ENCODE measurements at places on chromosomes 7 and 10. TPM values are rescaled to one million over a fixed set of nuclear protein-coding genes. Genes with fewer than 3 reads are reported as not detected.

Gene DNAJC9
- total RNA-seq: 30.8 TPM

Gene NME8
- total RNA-seq: not detected

Gene NIPSNAP2
- 50.3 TPM for total RNA-seq

Gene KCND2
- 2.6 TPM for total RNA-seq

Gene GNGT1
- total RNA-seq: not detected

Gene PLCE1
- total RNA-seq: 1.6 TPM

Gene PGAM2
- total RNA-seq: not detected

Gene MSMB
- total RNA-seq: not detected

Gene SLC26A3
- total RNA-seq: not detected

Gene PLXDC2
- total RNA-seq: 11.2 TPM

Gene CTAGE6
- not detected for total RNA-seq

Gene SPDYE2
- not detected for total RNA-seq

Gene IDI2
- not detected for total RNA-seq

Gene ANKRD1
- 13.3 TPM for total RNA-seq

Gene SFTPD
- total RNA-seq: not detected

Gene MMD2
- not detected for total RNA-seq

Gene DENND11
- total RNA-seq: 6.8 TPM

Gene SH2D4B
- total RNA-seq: not detected

Gene NUTM2A
- total RNA-seq: 1.0 TPM

Gene TYW1B
- total RNA-seq: 1.4 TPM

Gene SUGCT
- total RNA-seq: 7.4 TPM

Gene GNG11
- total RNA-seq: 76.7 TPM

Gene C10orf71
- not detected for total RNA-seq

Gene LDB3
- not detected for total RNA-seq

Gene GJD4
- not detected for total RNA-seq

Gene MPP7
- total RNA-seq: 1.3 TPM

Gene VGF
- total RNA-seq: 0.91 TPM

Gene ANKRD30A
- total RNA-seq: not detected

Gene CREM
- total RNA-seq: 47.8 TPM

Gene WNT16
- total RNA-seq: not detected

Gene POLD2
- 95.9 TPM for total RNA-seq

Gene HECW1
- 0.32 TPM for total RNA-seq

Gene ACTL6B
- total RNA-seq: not detected
